Hematopoietic multipotent progenitor cell treated with erythropoietin and hydrocortisone succinate and interleukin-3 and kit ligand, for 6 days (in vitro differentiated cells): ENCODE measurements at places on chromosomes 1 and 21.
A peak's percentile ranks its signal among the peaks of the same experiment; 100 is the strongest.

DNA sequence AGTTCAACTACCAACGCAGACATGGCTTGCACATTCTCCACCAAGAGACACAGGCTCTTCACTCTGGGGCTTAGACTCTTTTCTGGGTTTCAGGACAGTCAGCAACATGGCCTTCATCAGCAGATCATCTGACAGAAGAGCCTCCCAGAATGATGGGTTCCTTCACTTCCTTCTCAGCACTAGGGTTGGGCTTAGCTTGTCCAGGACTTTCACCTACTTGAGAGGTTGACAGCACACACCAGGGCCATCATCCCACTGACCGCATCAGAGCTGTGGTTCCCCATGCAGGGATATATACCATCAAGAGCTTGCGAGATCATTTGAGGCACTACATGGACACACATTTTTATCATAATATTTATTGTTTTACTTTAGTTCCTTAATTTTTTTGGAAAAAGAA is 10.4 kb upstream of the NCF2 start:
- DNase-seq, result no peak

DNA sequence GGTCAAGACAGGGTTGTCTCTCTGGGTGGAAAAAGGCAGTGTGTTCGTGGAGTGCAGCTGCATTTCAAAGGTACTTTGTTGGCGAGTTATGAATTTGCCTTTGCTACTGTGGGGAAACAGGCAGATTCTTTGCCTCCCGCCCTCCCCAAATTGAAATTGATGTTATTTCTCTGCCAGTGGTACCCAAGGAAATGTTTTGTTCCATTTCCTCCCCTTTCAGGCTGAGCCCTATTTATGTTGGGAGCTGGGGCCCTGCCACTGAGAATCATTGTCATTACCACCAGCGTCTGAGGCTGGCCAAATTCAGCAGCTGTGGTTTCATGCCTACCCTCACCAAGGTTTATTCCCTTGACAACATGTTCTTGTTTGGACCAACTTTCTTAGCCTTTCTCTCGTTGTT is 48.5 kb upstream of the OLIG2 start:
- no peak for DNase-seq

GRCh38 chr1:198132060-198132781 is 24.6 kb upstream of the NEK7 start:
- DNase-seq, result no peak

DNA sequence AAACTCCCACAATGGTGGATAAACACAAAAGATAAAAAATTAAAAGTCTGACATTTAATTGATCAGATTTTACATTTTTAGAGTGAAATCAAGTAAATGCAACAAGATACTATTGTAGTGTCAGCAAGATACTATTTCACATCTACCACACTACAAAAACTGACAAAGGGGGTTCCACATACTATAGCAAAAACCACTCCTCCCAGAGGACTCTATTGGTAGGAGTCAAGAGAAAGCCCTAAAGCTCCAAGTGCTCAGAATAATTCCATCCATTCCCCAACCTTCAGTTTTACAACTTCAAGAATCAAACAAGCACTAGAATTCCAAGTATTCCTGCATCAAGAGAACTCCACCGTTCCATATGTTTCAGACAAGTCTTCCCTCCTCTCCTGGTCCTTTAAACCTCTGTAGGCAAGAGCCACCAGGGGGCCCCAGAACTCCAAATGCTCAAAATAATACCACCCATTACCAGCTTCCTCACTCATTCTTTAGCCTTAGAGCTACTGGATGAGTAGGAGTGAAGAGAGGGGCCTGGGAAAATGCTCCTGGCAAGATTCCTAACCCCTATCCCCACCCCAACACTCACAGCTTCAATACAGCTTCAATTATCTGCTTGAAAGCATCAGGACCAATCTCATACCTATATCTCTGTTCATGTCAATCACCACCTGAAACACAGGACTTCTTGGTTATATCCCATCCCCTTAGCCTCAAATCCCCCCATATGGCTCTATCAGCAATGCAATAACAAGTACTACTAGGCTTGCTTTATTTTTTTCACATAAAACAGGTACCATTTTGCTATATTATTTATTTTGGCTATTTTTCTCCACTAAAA is 9.9 kb downstream of the TOR1AIP2 start:
- DNase-seq, result peak; percentile 83

- DNase-seq, result no peak
Measured at GRCh38 chr1:206554701-206555472, 47.6 kb downstream of the RASSF5 start.

GRCh38 chr1:155070158-155070621 is 6.7 kb downstream of the EFNA4 start:
- no peak for DNase-seq

- DNase-seq, result no peak
Measured at GRCh38 chr1:89682611-89683010, 49.7 kb downstream of the LRRC8C start.

DNA sequence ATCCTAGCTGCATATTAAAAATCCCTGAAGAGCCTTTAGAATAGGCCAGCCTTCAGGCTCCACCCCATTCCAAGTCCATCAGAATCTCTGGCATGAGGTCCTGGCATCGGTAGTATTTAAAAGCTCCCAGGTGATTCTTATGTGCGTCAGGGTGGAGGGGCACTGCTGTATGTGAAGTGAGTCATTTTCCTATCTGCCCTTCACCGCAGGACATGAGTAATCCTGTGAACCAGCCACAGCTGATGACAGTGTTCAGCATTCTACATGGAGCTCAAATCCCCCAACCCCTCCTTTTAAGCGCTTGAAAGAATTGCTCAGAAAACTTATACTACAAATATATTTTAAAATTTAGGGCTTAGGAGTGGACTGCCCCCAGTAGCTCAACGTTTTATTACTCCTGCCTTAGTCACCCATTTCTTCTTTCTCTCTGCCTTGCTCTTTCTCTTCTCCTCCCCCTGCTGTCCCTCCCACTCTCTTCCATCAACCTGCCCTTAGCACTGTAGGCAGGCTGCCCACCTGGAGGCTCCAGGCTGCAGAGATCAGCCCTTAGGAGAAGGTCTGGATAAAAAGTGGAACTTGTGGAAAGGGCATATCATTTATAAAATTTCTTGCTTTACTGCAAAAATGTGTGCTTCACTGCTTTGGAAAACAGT is 73.8 kb upstream of the ZNF281 start:
- peak; percentile 47 for DNase-seq

DNA sequence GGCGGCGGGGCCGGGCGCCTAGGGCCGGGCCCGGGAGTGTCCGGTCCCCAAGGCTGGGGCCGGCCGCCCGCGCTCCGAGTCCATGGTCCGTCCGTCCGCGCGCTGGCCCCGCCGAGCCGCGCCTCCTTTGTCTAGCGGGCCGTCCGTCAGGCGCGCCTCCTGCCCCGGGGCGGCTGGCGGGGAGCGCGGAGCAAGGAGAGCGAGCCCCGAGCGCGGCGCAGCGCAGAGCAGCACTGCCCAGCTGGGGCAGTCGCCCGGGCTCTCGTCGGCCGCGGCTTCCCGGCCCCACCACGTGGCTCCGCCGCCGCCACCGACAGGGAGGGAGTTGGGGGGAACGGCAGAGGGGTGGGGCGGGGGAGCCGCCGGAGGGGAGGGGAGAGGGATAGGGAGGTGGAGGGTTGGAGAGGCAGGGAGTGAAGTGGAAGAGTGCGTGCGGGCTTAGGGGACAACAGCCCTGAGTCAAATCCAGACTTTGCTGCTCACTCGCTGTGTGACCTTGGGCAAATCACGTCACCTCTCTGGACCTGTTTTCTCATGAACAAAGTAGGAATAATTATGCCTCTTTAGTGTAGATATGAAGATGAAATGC is at the start of gene NKAIN1:
Gene NKAIN1 (minus strand): TSS at position 235 of the 589 bp plus-strand sequence. CDS start 340 bp downstream, outside the sequence.
- DNase-seq, result peak; percentile 30

- DNase-seq, result no peak
Measured at GRCh38 chr1:6546326-6546725, 8.0 kb downstream of the NOL9 start.

GRCh38 chr1:64378826-64379225 is 91.1 kb upstream of the CACHD1 start:
- no peak for DNase-seq

DNA sequence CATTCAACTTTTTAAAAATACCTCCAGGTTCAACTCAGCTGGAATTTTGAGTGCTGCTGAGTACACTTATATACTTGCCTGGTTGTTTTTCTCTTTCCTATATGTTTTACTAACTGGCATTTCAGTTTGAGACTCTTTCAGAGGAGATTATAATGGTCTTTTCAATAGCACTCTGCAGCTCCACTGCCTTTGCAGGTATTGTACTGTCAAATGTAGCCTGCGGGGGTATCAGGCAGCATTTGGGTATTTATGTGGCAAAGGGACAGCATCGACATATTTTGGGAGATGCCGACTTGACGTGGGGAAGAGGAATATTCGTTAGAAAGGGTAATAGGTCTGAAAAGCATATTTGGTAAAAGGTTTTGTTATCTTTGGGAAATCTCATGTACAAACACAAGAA is 11.1 kb upstream of the TGFBR3 start:
- DNase-seq, result no peak

DNA sequence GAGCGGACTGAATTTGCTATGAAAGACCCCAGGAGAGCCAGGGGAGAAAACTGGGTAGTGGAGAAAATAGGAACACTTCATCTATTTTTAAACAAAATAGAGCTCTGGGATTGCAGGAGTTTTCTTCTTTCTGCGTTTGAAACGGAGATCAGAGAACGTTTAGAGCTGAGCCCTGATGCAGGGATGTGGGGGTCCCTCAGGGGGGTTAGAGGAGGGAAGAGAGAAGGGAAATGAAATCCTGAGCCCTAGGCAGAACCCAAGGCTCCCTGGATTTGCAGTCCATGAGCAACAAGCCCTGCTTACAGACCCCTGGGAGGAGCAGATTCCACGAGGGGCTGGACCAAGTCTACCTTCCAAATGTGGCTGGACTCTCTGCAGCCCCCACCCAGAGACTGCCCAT is 21.8 kb downstream of the STYXL2 start:
- DNase-seq, result no peak

DNA sequence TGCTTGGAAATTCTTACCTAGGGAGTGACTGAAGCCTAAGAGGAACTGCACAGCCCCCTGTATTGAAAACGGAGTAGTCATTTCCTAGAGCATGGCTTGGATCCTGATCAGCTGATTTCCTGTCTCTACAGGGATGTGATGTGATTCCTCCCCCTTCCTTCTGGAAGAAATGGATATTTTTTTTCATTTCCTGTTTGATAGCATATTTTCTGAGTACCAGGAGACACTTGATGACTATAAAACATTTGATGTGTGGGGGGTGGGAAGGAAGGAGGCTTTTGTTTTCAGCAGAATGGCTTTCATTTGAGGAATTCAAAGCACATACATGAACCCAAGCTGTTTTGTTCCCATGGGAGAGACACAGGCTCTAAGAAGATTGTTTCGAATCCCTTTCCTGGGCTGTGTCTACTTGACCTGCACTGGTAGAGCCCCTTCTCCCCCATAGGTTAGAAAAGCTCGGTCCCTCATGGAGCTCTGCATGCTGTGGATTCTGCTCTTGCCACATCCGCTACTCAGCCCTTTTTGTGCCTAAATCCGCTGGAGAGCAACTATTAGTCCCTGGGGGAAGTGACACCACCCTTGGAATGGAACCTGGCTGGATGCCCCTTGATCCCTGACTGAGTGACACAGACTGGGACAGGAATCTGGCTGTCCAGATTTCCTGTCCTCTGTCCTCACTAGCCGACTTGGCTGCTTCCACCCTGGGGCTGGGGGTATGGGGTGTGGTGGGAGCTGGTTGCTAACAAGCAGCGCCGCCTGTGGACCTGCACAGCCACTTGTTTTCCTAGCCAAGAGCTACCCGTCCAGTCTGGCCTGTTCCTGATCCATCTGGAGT is 71.8 kb upstream of the MACF1 start:
- DNase-seq, result no peak

- DNase-seq, result no peak
Measured at GRCh38 chr1:223750730-223751570, 38.6 kb downstream of the CAPN2 start.

DNA sequence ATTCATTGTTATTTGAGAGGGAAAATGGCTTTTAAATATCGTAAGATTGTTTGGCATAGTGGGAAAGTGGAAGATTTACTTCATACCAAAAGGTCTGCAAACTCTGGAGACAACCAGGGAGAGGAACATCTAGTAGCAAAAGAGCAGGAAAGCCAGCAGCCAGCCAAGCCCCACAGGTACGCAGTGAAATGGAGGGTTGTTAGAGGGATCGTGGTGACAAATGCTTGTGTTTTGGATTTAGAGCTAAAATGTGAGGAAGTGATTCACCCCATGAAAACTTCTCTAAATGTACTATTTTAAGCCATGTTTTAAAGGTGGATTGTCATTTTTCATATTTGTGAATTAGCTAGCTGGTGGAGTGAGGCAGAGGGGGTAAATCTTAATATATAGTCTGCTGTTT is 69.3 kb downstream of the RPS6KC1 start:
- no peak for DNase-seq

DNA sequence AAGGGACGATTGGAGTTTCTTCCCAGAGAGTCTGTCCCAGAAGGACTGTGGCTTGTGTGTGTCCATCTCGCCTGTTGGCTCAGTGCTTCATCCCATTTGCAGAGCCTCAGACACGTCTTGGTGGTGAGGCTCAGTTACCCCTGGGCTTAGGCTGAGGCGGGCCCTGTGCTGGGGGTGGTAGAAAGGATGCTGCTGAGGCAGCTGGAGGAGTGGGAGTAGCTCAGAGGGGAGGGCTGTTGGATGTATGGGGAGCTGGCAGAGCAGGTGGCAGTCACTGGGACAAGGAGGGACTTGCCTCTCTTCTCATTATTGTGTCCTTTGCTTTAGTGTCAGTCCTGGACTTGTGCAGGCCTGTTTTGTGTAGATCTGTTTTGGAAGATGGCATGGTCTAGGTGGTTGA is 7.3 kb upstream of the MIIP start:
- no peak for DNase-seq

- no peak for DNase-seq
Measured at GRCh38 chr1:184520336-184520735, 133.5 kb downstream of the C1orf21 start.

GRCh38 chr1:26961826-26962225 is 1.6 kb upstream of the KDF1 start:
- no peak for DNase-seq
